Myocyte (in vitro differentiated cells): ENCODE measurements at places on chromosomes 12 and 14.

GRCh38 chr12:88805692-88806091 is 225.4 kb upstream of the KITLG start:
- peak; percentile 15 for DNase-seq

GRCh38 chr12:94799136-94799535 is 148.8 kb upstream of the TMCC3 start:
- no peak for DNase-seq

- DNase-seq: no peak
These were observed 136.4 kb downstream of the SLC35F4 start for GRCh38 chr14:57729208-57730187.

DNA sequence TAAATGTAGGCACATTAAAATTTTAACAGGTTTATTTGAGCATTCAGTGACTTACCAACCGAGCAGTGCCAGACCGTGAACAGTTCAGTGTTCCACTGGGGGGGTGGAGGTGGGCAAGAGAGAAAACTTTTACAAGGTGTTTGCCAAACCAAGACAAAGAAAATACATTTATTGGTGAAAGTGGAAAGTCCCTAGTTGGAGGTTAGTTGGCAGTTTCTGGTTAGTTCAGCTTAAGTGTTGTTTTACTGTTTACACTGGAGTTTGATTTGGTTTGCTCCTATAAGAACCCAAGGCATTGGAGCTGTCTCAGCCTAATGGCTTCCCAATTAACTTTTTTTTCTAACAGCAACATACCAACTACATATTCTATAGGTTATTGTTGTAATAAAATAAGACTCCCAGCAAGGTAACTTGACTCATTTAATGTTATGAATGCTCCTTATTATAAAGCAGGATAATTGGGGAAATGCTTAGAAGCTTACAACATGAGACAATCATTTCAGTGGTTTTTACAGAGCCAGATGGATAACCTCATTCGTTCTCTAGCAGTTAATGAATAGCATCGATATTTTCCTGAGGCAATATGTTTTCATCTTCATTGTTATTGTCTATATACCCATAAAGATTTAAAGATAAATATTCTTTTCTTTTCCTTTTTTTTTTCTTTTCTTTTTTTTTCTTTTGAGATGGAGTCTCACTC is 115.8 kb downstream of the ETNK1 start:
- no peak for DNase-seq

DNA sequence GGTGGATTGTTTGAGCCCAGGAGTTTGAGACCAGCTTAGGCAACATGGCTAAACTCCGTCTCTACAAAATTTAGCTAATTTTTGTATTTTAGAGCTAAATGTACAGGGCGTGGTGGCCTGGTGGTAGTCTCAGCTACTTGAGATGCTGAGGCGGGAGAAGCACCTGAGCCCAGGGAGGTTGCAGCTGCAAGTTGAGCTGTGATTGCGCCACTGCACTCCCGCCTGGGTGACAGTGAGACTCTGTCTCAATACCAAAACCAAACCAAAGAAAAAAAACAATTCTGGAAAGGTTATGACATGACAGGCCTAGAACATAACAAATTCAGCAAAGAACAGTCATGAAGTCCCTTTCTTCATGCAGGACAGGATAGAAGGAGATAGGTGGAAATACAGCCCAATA is 25.7 kb downstream of the WDR89 start:
- no peak for DNase-seq

- peak; percentile 50 for DNase-seq
These were observed 17.5 kb downstream of the RASSF3 start for GRCh38 chr12:64627771-64628170.

DNA sequence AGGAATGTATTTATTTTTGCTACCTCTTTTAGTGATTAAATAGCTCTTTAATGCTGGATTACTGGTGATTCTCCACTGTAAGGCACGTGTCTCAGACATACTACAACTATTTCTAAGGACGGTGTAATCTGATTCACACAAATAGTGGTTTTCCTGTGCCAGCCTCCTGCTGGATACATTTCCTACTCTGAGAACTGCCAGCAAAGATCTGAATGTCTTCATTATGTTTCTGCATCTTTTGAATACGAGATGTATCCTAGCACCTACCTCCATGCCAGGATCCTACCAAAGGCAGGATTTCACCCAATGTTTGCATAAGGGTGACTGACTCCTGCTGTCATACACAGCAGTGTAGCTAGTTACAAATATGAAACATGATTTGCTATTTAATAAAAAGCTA is 120.6 kb downstream of the PRICKLE1 start:
- no peak for DNase-seq

GRCh38 chr12:15873556-15873955 is 8.6 kb upstream of the STRAP start:
- no peak for DNase-seq

GRCh38 chr14:72796935-72797334 is 97.0 kb downstream of the DPF3 start:
- no peak for DNase-seq

DNA sequence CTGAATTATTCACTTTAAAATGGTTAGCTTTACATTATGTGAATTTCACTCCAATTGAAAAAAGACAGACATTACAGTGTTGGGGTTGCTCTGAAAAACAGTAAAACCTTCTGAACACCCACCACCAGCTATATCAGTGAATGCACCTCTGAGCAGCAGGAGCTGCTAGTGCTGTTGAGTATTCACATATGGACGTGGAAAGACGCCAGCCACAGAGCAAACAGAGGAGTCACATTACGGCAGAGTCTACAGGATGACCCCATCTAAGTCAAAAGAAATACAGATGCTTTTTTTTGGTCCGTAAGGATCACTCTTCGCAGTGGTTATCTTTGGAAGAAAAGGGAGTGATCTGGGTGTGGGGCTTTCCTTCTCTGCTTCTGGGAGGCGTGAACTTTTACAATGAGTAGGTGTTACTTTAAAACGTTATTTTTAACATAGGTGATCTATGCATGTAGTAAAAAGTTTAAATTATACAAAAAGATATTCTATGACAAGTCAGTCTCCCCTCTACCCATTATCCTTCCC is 4.5 kb downstream of the HVCN1 start:
- no peak for DNase-seq

DNA sequence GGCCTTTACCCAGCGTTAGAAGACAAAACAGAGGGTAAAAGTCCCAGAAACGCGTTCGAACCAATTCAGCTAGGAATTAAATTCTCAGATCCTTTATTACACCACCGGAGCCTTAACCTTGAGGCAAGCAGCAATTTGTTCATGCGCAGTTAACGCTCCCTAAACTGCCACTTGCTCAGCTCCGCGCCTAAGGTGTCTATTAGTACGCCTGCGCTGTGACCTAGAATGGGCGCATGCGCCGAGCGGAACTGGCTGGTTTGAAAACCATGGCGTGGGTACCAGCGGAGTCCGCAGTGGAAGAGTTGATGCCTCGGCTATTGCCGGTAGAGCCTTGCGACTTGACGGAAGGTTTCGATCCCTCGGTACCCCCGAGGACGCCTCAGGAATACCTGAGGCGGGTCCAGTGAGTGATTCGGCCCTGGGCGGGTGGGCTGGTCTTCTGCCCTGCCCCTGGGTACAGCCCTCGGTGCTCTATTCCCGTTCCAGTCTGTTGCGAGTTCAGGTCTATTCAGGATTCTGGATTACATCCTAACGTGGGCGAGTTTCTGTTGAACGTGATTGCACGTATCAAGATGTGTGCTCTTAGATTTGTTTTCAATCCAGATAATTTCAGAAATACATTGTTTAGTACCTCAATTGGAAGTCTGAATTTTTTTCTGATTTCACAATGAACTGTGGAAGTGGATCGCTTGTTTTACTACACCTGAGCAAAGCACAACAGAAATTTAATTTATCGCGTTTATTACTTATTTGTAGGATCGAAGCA is at the start of gene GEMIN2:
GEMIN2 (plus strand) TSS at position 251 of the 766 bp plus-strand sequence; CDS start at position 267, 16 bp downstream.
- peak; percentile 97 for DNase-seq

- peak; percentile 13 for DNase-seq
These were observed 72.3 kb downstream of the LRIG3 start for GRCh38 chr12:58847901-58848600.

GRCh38 chr12:107344035-107344808 is 250.9 kb upstream of the CRY1 start:
- no peak for DNase-seq

DNA sequence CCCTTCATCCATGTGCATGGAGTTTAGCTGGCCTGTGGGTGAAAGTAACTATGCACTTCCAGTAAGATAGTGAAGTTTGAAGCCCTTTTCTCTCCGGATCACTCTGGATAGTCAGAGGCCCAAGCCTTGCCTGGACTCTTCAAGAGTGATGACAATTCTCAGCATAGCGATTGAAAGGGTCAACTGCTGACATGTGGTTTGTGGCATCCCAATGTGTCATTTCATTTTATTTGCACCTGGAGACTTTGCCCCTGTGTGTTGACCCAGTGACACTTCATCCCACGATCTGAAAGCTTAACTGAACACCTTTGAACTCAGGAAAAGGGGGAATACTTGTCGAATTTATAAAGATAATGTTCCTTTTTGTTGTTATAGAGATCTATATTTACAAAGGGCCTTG is 711.9 kb upstream of the TMEM132C start:
- DNase-seq: peak; percentile 57

- DNase-seq: peak; percentile 75
These were observed 45.0 kb upstream of the OR6J1 start for GRCh38 chr14:22689199-22689598.

- DNase-seq: no peak
These were observed 11.2 kb downstream of the LLPH start for GRCh38 chr12:66119229-66119869.

GRCh38 chr14:24398653-24399446 is at the start of gene NYNRIN:
TSS of gene NYNRIN (plus strand) at chr14:24399003. CDS start at chr14:24399247, 244 bp downstream.
- no peak for DNase-seq

DNA sequence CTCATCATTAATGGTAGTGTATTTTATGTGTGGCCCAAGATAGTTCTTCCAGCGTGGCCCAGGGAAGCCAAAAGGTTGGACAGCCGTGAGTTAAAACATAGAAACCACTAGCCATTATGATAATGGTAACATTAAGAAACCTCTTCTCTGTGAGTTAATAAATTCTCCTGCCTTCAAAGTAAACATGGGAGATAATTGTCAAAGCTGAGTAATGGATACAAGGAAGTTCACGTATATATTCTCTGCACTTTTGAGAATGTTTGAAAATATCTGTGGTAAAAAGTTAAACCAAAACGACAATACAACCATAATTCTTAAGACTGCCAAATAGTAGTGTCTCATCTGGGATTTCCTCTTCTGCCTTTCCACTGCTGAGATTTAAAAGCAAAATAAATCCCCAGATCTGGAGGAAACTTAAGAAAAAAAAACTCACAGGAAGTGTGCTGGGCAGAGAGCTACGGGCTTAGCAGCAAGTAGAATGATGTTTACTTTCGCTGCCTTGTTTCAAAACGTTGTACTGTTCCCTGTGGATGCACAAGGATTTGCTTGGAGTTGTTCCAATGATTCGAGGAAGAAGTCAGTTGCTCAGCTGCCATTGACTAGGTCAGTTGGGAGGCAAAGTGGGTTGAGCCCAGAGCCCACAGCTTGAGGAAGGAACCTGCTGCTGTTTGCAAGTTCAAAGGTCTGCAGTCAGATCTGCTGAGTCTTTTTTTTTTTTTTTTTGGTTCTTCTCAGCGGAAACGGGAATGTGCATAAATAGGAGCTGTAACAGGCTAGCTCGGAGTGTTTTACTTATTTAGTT is 1.7 kb downstream of the TPCN1 start:
- DNase-seq: peak; percentile 90

DNA sequence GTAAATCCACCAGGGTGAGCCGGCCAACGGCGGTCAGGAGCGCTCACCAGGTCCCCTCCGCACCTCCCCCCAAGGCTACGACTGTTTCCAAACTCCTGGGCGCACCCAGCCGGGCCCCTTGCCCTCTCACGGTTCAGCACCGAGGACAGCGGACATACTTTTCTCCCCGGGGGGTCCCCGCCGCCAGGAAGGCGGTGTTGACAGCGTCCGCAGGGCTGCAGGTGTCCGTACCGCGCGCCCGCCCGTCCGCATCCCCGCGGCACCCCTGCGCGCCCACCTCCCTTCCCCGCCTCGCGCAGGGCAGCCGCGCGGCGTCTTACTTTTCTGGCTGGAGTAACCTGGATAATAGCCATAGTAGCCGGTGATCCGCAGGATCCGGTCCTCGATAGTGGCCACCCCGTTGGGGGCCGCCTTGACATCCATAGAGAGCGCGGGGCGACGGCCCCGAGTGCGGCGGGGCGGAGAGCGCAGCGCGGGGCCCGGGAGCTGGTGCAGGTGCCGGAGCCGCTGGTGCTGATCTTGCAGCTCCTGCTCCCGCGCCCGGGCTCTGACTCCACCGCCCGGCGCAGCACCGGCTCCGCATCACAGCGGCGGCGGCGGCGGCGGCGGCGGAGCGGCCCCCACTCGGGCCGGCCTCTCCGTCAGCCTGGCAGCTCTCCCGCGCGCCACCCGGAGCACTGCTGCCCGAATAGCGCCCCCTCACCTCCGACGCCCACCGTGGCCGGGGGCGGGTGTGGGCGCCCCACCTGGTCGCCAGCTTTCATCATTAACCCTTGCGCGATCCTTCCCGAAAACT is at the start of gene SLC35F4:
SLC35F4 (minus strand) TSS at position 690 of the 796 bp plus-strand sequence.
- no peak for DNase-seq

GRCh38 chr12:80593766-80594165 is 113.7 kb upstream of the MYF6 start:
- DNase-seq: peak; percentile 61

DNA sequence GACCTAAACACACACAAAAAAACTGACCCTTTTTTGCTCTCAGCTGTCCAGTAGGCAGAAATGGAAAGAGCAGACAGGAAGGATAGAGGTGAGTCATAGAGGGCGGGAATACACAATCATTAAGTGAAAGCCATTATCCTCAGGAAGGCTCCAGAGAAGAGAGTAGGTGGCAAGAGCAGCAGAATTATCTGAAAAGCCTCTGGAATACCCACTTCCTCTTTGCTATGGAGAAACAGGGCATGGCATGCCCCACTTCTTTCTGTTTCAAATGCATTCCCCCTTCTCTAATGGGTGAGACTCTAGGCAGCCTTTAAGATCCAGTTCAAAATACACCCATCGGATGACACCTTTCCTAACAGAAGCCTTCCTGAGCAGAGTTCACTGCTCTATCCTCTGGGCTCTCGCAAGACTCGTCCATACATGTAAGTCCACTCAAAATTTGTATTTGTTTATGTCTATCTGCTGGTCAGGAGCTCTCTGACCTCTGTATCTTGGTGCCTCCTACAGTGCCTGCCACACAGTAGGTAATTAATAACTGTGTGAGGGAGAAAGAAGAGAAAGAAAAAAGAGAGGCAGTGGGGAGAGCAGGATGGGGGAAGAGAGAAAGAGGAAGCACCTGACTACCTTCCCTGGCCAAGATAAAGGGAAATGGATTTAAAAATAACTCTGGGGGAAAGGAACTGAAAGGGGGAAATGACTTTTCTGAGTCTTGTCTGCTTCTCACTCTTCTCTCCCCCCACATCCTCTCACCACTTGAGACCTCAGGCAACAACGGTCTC is 8.5 kb downstream of the KLHL33 start:
- peak; percentile 46 for DNase-seq

DNA sequence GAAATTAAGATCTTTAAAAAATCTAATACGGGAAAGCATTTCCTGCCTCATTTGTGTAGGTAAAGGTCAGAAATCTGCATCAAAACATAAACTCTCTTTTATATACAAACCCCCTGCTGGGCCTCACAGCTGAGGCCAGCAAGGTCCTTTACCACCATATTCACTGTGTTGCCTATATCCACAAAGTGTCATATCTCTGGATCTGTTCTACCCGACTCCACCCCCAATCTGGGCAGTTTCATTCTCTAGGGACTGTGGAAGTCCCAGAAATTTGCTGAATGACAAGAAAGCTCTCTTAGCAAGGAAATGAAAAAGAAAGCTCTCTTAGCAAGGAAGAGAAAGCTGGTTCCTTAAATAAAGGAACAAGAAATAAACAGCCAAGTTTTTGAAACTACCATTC is 301.7 kb downstream of the KCNH5 start:
- no peak for DNase-seq
